ENCODE measurements at places on chromosomes 2 and 18.

GRCh38 chr2:160993654-160994061 lies 166.6 kb upstream of the TANK start:
- no peak for DNase-seq

DNA sequence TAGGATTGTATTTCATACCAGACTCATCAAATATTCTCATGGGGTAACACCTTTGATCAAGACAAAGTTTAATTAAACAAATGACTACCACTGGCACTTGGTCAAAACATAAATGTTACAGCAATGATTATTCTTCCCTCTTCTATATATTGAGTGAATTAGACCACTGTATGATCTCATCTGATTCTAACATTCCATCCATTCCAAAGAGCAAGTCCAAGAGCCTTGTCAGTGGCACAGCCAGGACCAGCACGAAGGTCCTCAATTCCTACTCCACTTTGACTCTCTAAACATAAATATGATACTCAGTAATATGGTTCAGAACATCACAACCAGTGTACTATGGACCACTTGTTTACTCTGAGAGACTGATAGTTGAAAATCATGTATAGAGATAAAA lies 86.4 kb downstream of the AP1S3 start:
- no peak for DNase-seq

GRCh38 chr2:18834341-18834740 lies 245.0 kb upstream of the NT5C1B start:
- no peak for DNase-seq

DNA sequence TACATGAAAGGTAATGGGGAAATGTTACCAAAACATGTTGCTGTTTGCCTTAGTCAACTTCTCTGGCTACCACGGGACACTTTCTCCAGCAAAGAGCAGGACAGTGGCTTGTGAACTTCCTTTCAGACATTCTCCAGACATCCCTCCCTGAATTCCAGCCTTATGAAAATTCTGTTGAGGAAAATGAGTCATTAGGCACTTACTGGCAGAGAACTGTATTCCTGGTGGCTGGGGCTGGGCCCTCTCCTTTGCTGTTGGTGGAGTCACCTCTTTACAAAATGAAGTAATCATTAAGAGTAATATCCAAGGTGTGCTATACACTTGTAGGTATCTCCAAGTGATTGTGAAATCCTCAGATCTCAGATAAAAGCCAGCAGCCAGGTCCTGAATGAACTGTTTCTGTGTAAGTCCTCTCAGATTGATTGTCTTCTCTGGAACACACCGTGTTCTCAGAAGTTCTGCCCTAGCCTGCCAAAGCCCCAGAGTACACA lies 1.3 kb upstream of the FAP start:
- DNase-seq: no peak

GRCh38 chr2:190526105-190526750 lies 8.3 kb downstream of the NEMP2 start:
- DNase-seq: no peak

DNA sequence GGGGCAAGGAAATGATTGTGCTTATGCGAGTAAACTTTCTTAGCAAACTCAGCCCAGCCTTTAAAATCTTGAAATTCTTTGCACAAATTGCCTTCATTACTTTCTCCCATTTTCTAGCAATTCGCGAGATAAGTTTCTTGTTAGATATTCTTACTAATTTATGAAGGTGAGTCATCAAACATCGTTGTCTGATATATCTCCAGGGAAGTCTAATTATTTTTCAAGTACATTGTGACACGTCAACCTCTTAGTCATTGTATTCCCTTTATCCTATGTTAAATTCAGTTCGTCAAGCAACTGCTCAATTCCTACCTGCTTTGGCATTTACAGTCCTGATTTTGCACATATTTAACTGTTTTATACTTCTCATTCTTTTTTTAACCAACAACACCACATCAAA lies 854.5 kb upstream of the CRIM1 start:
- DNase-seq: no peak

GRCh38 chr2:138654146-138654545 lies 126.0 kb downstream of the NXPH2 start:
- DNase-seq: no peak

DNA sequence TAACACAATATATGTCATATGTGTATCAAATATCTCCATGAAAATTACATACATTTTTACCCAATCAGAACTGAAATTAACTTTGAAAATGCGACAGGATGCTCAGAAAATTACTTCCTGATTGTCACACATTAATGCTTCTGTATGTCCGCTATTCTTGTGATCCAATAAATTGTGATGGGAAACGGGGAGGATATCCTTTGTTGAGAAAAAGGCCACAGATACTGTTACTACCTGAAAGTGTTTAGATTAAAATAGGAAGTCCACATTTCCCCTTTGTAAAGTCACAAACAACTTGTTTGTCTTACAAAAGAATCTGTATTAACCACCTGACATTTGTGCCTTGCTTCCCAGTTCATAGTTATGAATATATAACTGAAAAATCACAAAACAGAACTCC lies 62.9 kb downstream of the NOL10 start:
- no peak for DNase-seq

GRCh38 chr2:52312486-52312885 lies 1280.6 kb upstream of the NRXN1 start:
- no peak for DNase-seq

GRCh38 chr2:35946478-35946877 lies 409.1 kb upstream of the CRIM1 start:
- no peak for DNase-seq

- no peak for DNase-seq
These were observed 128.1 kb upstream of the MSTN start for GRCh38 chr2:190190507-190191162.

DNA sequence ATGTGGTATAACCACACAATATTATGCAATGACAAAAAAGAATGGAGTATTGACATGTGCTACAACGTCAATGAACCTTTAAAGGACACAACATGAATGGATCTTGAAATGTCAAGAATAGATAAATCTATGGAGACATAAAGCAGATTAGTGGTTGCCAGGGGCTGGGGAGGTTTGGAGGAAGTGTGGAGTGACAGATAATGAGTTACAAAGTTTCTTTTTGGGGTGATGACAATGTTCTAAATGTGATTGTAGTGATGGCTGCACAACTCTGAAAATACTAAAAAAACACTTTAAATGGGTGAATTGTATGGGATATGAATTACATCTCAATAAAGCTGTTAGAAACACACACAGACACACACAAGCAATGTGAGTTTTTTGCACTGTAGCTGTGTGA lies 37.4 kb upstream of the C1D start:
- DNase-seq: no peak

DNA sequence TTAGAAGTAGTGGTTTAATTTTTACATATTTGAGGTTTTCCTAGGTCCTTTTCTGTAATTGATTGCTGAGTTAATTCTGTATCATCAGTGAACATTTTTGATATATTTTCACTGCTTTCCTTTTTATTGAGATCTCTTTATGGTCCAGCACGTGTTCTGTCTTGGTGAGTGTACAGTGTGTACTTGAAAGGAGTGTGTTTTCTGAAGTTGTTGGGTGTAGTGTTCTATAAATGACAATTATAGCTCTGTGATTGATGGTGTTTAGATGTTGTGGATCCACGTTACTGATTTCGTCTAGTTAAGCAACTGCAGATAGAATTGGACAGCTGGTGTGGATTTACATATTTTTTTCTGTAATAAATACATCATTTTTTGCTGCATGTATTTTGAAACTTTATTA lies 32.7 kb downstream of the AGFG1 start:
- no peak for DNase-seq

- DNase-seq: no peak
These were observed 1824.3 kb upstream of the CELF4 start for GRCh38 chr18:39389800-39390379.

DNA sequence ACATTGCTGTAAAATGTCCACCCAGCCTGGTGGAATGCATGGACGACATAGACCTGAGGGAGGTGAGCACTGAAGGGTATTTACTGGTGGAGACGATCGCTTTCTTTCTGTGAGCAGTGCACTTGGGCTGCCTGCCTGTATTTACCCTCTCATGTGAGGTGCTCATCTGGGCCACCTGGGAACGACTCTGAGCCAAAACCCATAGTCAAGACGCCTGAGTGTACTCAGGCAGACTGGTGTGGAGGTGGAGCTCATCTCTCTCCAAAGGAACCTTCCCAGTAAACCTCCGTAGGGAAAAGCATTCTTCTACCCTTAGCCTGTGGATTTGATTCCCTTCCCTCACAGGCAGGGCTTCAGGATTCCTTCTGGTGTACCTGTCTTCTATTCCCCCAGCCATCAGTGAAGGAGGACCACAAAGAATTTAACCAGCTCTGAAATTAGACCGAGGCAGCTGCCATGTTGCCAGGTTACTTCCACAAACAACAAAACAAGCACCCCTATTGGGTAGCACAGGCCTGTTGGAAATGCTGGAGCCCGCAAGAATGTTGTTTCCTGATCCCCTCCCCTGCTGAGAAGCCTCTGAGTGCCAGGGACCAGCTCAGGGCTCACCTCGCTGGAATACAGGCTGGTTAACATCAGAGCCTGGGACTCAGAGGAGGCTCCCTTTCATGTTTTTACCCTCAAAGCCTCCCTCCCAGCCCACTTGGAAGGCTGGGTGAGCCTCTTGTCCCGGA lies 47.5 kb upstream of the TXNDC2 start:
- DNase-seq: no peak

- no peak for DNase-seq
These were observed 100.5 kb downstream of the SPTBN1 start for GRCh38 chr2:54556621-54557121.

DNA sequence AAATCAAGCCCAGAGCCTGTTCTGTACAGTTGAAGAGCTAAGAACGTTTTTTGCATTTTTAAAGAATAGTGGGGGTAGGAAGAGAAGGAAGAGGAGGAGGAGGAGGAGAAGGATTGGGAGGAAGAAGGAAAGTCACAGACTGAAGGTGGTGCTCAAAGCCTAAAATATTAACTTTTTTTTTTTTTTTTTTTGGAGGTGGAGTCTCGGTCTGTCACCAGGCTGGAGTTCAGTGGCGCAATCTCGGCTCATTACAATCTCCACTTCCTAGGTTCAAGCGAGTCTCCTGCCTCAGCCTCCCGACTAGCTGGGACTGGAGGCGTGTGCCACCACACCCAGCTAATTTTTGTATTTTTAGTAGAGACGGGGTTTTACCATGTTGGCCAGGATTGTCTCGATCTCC lies 18.3 kb upstream of the KLHL29 start:
- DNase-seq: no peak

- DNase-seq: no peak
These were observed 98.1 kb upstream of the PIEZO2 start for GRCh38 chr18:11247381-11247970.

DNA sequence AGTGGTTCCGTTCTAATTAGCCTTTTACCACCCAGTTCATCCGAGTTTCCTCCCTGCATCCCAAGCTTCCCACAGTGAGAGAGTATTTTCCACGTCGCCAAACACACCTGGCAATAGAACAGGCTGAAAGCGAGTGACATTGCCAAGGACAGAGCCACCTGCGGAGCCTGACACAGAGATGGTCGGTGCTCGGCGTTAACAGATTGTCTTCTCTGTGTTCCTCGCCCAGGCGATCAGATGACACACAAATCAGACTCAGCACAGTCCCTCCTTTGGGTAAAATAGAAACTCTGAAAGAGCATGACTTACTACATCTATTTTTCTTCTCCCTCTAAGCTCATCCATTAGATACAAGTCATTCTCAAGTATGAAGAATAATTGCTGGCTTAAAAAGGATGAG lies 107.7 kb downstream of the CD226 start:
- DNase-seq: no peak

DNA sequence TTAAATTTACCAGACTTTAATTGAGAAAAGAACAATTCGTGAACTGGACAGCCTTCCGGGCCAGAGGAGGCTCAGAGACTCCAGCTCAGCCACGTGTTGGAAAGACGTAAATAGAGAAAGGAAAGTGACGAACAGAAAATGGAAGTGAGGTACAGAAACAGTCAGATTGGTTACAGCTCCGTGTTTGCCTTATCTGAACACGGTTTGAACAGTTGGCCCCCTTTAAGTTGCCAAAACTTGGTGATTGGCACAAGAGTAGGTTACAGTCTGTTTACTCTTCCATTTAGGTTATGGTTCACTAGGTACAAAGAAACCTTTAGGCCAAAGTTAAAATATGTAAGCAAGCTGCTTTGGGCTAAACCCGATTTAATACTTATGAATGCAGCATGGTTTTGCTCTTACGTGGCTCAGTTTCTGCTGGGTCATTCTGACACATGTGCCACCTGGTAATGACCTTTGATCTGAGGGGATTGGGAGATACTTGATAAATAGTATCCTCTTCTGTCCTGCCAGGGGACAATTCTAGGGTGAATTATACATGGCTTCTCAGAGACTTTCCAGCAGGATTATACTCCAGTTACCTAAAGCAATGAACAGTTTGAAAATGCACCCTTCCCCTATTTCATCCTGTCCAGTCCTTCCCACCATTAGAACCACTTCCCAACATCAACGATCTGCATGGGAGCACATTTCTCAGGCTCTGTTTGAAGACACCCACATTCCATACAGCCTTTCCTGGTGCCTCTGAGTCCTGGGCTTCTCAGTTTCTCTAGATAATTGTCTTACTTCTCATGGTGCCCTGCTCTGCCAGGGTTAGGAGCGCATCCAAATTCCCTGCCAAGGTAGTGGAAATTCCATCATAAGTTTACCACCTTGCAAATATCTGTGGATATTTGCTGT lies 65.1 kb upstream of the TGIF1 start:
- no peak for DNase-seq

DNA sequence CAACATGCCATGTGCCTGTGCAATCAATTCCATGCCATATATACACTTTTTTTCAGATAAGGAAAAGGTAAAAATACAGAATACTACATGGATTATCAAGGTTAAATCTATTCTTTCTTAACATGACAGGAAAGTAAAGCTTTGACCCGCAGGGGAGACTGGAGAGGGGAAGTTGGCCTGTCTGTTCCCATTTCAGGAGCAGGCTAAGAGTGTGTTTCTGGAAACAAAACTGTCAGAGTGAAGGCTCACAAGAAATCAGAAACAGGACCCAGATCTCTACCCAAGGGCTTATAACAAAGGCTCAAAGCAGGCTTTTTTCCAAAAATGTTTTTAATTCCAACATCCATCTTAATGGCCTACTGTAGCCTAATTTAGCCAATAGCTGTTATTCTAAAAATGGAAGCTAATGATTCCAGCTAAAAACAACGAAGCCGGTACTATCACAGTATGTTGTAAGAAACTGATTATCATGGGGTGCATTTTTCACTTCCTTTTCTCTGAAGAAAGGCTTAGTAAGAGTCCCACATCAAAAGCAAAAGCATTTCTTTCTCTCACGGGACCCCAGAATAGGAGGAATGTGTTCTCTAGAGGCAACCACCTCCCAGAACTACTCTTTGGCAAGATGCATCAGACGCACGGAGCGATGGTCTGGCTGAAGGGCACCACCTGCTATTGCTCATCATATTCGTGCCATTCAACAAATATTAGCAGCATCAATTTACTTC lies 41.4 kb downstream of the FECH start:
- DNase-seq: no peak

- DNase-seq: no peak
These were observed 5.2 kb downstream of the APCDD1 start for GRCh38 chr18:10459587-10459986.

- DNase-seq: no peak
These were observed 167.4 kb downstream of the SP3 start for GRCh38 chr2:173797586-173798263.

- no peak for DNase-seq
These were observed 448.9 kb upstream of the SLC14A2 start for GRCh38 chr18:45166341-45166835.

GRCh38 chr2:174546519-174547506 lies 50.8 kb downstream of the WIPF1 start:
- DNase-seq: no peak

- DNase-seq: no peak
These were observed 440.7 kb upstream of the MMADHC start for GRCh38 chr2:150028322-150028721.

GRCh38 chr2:96320728-96321622 lies 4.1 kb upstream of the ITPRIPL1 start:
- DNase-seq: peak; percentile 32
